ENCODE measurements at places on chromosomes 2 and 18.

DNA sequence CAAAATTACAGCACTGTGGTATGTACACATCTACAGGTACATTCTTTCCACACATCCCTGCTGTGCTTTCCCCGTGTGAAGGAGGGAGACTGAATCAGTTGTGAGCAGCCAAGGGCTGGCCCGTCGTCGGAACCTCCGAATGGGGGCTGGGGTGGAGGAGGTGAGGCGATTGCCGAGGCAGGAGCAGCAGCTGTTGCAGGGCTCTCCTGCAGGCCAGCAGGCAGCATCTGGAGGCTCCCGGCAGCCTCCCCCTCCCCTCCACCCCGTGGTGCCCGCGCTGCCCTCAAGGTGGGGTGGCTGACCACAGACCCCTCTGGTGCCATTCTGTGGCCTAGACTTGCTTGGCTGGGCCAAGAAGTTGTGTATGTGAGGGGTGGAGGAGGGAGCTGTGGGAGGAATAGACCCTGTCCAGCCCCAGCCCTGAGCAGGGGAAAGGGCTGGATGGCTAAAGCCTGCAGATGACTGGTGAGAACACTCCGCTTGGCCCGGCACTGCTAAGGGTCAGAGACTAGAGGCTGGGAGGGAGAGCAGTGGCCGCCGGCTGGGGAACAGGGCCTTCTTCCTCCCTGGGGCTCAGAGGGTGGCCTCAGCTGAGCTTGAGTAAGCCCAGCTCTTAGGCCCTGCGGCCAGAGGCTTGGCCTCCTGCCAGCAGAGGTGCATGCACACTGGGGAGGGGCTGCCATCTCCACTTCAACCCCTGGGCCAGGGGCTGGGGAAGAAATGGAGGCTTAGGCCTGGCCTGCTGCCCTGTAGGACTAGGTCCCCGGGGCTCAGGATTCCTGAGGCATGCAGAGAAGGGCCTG lies 7.6 kb downstream of the STAMBP start:
- no peak for DNase-seq

DNA sequence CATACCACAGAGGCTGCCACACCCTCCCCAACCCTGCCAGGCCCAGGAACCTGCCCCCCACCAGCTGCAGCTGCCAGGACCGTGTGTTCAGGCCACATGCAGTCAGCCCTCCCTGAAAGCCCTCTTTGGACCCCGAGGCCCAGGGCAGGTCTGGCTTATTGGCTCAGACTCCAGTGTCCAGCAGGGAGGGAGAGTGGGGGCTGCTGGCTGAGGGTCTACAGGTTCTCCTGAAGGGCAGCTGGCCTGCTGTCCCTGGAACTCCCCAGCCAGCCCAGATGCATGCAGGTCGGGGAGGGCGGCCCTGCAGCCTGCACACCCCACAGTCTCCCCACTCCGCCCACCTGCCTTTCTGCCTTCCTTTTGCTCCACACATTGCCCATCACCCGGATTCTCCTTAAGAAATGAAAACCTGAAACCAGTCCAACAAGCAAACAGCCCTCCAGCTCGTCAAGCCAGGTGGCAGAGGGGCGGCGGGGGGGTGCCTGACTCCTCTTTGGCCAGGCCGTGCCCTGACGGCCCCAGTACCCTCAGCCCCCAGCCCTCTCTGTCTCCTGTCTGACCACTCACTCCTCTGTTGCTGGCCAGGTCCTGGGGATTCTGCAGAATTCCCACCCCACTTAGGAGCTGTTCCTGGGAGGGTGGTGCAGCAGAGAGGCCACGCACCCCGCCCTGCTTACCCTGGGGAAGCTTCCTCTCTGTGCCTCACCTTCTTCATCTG lies 18.0 kb downstream of the GPR35 start:
- peak; percentile 49 for DNase-seq

GRCh38 chr18:3585656-3586509 lies 135.9 kb downstream of the TGIF1 start:
- DNase-seq, result peak; percentile 83

DNA sequence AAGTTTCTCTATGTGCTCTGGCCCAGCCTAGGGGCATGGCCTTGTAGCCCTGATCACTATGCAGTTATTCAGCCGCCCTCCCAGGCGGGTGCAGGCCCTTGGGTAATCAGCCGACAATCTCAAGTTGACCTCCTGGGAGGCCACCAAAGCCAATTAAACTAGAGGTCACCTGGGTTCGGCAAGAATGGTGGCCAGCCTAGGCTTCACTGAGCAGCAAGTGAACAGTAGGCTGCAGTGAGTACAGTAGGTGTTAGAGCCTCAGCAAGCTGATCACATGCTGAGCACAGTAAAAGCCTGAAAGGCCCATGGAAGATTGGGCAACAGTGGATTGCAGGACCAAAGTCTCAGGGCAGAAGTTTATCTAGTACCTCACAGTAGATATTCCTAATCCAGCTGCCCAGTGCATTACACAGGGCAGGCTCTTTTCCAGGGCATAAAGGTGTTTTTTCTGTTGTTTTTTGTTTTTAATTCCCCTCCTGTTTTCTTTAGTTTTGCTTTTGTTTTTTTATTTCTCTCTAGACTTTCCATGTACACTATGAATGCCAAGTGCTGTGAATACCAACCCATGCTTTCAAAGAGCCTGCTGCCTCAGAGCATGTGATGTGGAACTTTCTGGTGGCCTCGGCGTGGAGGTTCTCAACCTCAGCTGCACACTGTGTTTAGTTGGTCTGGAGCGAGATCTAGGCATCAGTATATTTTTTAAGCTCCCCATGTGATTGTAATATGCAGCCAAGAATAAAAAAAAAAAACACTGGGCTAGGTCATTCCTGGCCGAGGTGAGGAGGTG lies 55.9 kb upstream of the ATL2 start:
- DNase-seq, result no peak
